Psoas muscle (tissue), 8 donors: ENCODE measurements at places on chromosomes 13 and 19. TPM values are rescaled to one million over a fixed set of nuclear protein-coding genes. Genes with fewer than 3 reads are reported as not detected.

Gene CGB1
- not detected for polyA plus RNA-seq

Gene SCEL
- polyA plus RNA-seq: 0.04 TPM

Gene TBXA2R
- 1.1 TPM for polyA plus RNA-seq

Gene PLIN5
- 96.8 TPM for polyA plus RNA-seq

Gene SIGLEC8
- 0.03 TPM for polyA plus RNA-seq

Gene GNG8
- polyA plus RNA-seq: not detected

Gene C2CD4C
- 0.97 TPM for polyA plus RNA-seq

Gene CA11
- polyA plus RNA-seq: 10.6 TPM

Gene ZNF850
- 0.10 TPM for polyA plus RNA-seq

Gene BEST2
- polyA plus RNA-seq: 0.37 TPM

Gene ODAD3
- polyA plus RNA-seq: 0.87 TPM

Gene CCDC122
- polyA plus RNA-seq: 0.70 TPM

Gene CYP4F2
- not detected for polyA plus RNA-seq

DNA sequence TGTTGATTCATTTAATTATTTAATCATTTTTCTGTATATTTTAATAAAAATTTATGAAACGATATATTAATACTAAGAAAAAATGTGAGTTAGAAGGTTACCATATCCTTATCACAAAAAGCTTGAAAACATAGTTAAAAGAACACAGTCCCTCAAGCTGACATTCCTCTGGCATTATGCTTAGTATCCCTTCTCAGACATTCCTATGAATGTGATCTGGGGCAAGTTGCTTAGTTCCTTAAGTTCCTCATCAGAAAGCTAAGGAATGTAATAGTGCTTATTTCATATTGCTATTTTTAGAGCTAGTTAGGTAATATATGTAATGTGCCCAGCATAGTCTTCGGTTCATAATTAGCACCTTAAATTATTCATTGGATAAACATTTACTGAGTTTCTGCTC is 122.8 kb downstream of the MTUS2 start:
- no peak for DNase-seq

- no peak for DNase-seq
These were observed 54.9 kb downstream of the AP1M1 start for GRCh38 chr19:16252459-16253205.

GRCh38 chr19:33277434-33277833 is 24.9 kb downstream of the CEBPA start:
- DNase-seq: no peak

GRCh38 chr19:12294249-12295158 is at the start of gene ZNF44:
TSS of gene ZNF44 (minus strand) at chr19:12294883. CDS start at chr19:12294694, 189 bp downstream.
- DNase-seq: peak; percentile 98

DNA sequence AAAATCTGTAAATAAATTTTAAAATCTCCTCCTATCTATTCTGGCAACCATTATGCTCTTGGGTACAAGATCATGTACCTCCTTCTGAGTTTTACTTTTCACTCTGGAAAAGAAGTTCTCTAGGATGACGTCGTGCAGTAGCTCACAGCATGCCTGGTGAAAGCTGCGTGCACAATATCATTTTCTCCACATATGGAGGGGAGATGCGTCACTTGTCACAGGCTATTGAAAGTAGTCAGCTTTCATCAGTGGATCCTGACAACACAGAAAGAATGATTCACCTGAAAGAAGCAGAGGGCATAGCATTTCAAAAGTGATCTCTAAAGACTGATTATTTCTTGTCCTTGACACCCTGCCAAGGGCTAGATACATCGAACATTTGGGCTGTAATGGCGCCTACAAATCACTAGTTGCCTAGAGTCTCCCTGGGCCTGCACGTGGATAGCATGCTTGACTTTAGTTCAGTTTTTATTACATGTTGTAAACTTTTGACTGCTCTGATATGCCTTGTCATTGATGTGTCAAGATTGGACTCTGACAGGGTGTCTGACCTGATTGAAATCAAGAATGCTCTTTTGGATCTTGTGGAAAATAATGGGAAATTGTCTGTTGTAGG is 1365.6 kb downstream of the OLFM4 start:
- DNase-seq: no peak

GRCh38 chr13:44004878-44005277 is 125.2 kb downstream of the LACC1 start:
- no peak for DNase-seq

DNA sequence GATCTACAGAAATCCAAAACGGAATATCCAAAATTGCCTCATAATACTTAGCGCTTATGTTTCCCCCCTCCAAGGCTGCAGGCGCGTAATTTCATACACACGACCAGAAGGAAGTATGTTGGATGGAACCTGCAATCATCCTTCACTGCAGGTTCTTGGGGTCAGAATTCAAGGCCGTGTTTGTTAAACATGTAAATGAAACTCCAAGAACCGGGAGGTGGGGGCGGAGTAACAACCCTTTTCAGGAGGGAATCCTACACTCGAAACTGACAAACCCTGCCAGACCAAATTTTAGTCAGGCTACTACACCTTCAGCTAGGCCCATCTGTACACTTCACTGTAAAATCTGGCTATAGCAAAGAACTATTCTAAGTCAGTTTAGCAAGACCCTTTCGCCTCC is 1.3 kb downstream of the ZNF607 start:
- no peak for DNase-seq

GRCh38 chr13:24250376-24251057 is 58.9 kb upstream of the C1QTNF9 start:
- no peak for DNase-seq

GRCh38 chr13:75327135-75327510 is 154.8 kb downstream of the TBC1D4 start:
- DNase-seq: no peak

GRCh38 chr13:24675806-24676570 is 4.2 kb upstream of the ATP12A start:
- DNase-seq: no peak

GRCh38 chr19:22427960-22428913 is 6.1 kb upstream of the ZNF98 start:
- no peak for DNase-seq

DNA sequence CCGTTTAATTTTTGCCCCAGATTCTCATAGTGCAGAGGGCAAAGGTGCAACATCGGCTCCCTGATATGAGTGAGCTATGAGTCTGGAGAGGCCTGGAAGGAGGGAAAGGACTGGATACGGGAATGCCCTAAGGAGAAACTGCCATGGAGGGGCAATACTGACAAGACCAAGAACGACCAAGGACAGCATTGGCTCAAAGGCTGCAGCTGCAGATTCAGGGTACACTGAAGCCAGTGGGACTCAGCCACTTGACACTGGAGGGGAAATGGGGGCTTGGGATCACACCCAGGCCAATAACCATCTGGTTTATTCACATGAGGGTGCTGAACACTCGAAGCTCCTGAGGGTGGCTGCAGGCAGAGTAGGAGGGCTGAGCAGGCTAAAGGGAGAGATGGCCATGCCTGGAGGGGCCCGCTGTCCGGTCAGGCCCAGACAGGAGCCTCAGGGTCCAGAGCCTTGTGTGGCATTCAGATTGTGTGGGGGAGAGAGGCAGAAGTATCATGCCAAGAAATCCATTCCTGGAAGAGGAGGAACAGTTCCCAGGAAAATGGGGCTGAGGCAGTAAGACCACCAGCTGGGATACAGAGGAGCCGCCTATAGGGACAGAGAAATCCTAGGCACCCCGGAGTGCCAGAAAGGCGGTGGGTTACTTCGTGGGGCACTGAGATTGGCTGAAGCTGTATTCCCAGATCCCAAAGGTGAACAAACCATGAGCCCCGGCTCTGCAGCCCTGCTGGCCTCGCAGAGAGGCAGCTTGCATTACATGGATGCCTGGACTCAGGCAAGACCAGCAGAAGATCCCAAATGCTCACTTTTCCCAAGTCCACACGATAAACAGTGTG is 20.7 kb downstream of the COL4A1 start:
- DNase-seq: no peak

DNA sequence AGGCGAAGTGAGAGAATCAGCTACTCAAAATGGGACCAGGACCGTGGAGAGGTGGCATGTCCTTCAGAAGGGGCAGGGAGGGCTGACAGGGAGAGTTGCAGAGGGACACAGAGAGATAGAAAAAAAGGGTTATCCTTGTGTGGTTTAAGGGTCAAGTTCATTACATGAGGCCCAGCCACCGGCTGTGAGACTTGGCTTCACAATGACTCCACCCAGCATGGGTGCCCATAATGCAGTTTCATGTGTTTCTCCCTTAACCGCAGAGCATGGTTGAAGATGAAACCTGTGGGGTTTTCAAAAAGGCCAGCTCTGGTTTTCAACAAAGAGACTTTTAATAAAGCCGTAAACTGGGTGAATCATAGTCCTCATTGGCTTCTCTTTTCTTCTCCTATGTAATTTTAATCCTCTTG is 164.6 kb downstream of the KLF5 start:
- DNase-seq: no peak

DNA sequence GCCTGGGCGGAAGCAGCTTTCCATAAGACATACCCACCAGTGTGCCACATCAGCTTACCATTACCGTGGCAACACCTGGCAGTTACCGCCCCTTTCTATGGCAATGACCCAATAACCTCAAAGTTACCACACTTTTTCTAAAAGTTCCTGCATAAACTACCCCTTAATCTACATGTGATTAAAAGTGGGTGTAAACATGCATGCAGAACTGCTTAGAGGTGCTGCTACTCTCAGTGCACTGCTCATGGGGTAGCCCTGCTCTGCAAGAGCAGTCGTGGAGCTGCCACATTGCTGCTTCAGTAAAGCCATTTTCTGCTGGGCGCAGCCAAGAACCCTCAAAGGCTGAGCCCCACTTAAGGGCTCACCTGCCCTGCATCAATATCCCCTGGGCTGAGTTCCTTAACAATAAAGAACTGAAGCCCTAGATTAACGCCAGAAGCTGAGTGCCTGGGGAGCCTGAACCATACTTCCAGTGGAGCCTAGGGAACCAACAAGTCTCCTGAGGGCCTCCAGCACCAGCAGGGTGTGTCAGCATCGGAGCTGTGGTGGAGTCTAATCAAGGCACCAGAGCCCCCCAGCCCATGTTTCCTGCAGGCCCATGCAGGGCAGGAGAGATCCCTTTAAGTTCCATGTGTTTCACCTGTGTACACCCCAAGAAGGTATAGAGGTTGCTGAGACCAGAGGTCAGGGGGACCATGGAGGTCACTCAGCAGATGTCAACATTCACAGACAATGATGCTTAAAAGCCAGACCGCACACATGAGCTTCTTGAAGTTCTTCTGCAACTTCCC is 1198.1 kb downstream of the UQCRFS1 start:
- no peak for DNase-seq

- DNase-seq: no peak
These were observed 4.5 kb downstream of the NTN5 start for GRCh38 chr19:48668332-48668731.

GRCh38 chr13:26762745-26763345 is 2.3 kb upstream of the GPR12 start:
- DNase-seq: no peak

DNA sequence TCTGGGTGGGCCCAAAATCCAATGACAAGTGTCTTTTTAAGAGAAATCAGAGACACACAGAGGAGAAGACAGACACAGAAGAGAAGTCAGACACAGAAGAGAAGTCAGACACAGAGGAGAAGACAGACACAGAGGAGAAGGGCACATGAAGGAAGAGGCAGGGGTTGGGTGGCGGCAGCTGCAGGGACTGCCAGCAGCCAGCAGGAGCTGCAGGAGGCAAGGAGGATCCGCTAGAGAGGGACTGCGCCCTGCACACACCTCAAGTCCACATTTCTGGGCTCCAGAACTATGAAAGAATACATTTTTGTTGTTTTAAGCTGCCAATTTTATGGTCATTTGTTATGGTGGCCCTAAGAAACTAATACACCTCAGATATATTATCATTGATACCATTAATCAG is 140.6 kb downstream of the ZIC5 start:
- no peak for DNase-seq

DNA sequence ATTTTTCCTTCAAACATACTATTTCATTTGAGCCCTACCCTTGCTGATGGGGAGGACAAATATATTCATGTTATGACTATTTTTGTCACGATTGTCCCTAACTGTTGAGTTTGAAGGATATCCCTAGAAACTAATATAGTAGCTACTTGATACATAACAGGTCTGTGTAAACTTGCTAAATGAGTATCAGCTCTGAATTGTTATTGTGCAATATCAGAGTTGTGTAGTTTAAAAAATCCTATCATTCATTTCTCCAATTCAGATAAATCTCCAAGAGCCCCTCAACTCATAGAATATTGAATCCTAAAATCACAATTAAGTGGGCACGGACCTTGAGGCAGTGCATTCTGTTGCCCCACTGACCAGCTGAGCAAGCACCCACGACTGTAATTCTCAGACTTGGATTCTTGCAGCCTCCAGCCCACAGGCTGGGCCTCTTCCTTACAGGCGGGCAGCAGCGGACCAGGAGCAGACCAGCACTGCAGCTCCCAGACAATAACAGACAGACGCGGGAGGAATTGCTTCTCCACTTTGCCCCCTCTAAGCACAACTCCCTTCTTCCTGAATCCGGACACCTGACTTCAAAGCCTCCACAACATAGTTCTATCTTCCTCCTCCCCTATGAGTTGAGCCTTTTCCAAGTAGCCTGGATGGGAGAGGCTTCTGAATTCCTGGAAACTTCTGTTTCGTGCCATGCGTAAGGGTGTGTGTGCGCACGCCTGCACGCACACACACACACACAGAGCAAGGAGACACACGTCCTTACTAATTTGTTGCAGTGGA is 337.6 kb upstream of the ARGLU1 start:
- no peak for DNase-seq

- DNase-seq: no peak
These were observed 21.1 kb upstream of the PLEKHF1 start for GRCh38 chr19:29644210-29644609.

GRCh38 chr13:54637366-54637765 is 1608.8 kb downstream of the OLFM4 start:
- DNase-seq: no peak

- DNase-seq: no peak
These were observed 18.4 kb downstream of the TMEM272 start for GRCh38 chr13:51826606-51827005.

- DNase-seq: no peak
These were observed 133.9 kb downstream of the IRS2 start for GRCh38 chr13:109652531-109652930.

DNA sequence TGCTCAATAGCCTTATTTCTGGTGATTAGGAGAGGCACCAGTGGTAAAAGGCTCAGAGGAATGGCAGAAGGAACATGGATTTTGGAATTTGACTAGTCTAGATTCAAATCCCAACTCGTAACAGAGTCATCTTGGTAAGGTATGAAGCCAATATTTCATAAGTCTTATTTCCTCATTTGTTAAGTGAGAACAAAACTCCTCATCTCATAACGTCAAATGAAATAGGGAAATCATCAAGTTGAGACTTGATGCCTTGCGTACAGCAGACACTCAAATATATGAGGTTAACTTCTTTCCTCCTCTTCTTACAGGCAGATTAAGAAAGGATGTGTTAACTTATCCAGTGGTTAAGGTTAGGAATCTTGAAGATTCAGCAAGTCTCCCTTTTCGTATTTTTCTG is 189.2 kb downstream of the DLEU7 start:
- no peak for DNase-seq
